ENCODE measurements at places on chromosomes 4 and X.

DNA sequence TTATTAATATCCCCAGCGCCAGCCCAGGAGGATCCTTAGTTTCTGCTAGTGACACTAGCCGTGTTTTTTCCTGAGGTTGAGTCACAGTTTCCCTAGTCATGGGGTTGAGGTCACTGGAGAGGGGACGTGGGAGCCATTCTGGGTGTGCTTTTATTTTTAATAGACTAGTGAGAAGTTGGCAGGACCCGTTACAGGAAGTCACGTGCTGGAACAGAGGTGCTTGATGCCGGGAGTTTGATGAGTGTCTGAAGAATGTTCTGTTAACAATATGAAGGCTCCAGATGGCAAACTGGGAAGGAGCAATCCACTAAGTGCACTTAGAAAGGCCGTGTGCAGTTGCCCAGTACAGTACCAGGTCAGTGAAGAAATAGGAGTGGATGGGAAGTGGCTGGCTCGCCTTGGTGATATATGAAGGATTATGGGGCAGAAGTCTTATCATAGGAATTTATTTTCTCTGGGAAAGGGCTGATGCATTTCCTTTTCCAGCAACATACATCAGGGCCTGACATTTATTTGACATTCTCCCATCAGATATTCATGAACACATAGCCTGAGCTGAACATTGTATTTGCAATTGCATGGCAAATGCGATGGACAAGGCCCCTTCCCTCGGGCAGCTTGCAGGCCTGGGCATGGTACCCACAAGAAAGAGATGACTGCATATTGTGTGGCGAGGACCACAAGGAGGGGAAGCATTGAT lies 291.8 kb downstream of the FBXW7 start:
- DNase-seq, result no peak

- DNase-seq, result no peak
Observed at GRCh38 chr4:139825523-139826014, 159.9 kb downstream of the MGST2 start.

GRCh38 chr4:122603156-122603574 lies 17.7 kb downstream of the IL21 start:
- no peak for DNase-seq

GRCh38 chrX:43450355-43450754 lies 205.7 kb upstream of the MAOA start:
- no peak for DNase-seq

DNA sequence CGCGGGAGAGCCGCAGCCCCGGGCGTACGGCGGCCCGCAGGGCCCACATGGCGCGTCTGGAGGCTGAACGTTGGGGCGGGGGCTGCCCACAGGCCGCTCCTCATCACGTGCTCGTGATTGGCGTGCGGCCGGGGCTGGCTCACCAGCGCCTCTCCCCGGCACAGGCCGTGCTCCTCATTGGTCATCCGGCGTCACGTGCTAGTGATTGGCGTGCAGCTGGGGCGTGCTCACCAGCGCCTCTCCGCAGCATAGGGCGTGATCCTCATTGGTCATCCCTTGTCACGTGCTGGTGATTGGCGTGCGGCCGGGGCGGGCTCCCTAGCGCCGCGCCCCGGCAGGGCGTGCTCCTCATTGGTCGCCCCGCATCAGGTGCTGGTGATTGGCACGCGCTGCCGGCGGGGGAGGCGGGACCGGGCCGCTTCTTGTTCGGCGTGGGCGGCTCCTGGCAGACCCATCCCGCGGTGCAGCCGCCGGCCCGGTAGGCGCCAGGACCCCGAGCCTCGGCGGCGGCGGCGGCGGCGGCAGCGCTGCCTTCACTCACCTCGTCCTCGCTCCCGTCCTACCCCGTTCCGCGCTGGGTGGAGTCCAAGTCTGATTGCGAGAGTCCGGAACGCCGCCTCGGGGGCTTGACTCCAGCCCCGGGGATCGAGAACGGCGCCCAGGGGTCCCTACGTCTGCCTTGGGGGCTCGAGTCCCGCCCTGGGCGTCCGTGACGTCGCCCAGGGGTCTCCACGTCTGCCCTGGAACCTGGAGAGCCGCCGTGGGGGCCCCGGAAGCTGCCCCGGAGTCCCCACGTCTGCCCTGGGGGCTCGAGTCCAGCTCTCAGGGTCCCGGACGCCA lies at the start of gene GTPBP6:
GTPBP6 (minus strand) TSS at position 58 of the 840 bp plus-strand sequence; CDS start at position 49, 9 bp downstream.
- DNase-seq, result no peak
